ENCODE measurements at places on chromosomes 13 and 19.
A peak's percentile ranks its signal among the peaks of the same experiment; 100 is the strongest.

DNA sequence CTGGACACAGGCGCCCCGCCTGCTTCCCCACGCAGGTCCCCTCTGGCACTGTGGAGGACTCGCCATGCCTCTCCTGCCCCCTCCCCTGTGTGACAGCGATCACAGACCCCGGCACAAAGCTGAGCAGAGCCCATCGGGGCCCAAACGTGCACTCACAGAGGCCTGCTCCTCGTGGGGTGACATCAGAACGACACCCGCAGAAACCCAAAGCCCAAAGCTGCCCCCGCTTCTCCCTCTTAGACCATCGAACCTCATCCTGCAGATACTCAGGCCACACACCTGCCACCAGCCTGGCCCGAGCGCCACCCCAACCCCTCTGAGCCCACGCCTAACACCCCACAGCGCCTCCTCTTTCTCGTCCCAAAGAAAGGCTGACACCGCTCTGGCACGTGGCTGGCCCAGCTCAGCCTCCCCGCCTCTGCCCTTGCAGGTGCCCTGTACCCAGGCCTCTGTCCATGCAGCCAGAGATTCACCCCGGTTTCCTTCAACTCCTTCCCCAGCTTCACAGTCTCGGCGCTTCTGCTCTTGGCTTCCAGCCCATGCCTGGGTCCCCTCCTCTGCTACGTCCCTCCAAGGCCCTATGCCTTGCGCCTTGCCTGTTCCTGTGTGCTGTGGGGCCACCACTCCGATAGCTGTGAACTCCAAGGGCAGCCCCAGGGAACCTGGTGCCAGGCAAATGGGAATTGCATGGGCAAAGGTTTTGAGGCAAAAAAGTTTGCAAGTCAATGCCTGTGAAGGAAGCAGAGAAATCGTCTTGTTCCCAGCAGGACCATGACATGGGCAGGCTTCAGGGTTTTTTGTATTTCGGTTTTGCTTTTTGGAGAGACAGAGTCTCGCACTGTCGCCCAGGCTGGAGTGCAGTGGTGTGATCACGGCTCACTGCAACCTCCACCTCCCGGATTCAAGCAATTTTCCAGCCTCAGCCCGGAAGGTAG is 831 bp upstream of the CBARP start:
- DNase-seq = no peak

DNA sequence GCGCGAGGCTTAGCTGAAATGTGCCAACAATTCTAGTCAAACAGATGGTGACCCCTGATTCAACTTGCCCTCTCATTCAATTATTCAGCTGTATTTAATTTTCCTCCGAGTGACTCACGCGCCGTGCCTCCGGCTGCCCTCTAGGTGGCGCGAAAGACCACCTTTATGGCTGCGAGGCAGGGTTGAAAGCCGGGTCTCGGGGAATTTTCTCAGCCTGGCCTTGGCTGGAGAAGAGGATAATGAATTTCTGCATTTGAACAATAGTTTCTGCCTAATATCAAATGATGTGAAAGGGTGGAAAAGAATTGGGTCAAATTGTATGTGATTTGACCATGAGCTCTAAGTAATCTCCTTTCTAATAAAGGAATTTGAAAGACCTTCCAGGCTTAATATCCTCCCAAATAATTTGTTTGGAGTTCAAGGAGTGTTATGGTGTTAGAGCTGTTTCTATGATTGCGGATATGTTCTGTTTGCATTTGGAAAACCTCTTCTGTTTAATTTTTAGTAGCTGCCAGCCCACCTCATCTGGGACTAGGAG is 310.9 kb downstream of the ZNF536 start:
- DNase-seq = peak; percentile 19

GRCh38 chr13:28498481-28499115 is 3.7 kb upstream of the FLT1 start:
- no peak for DNase-seq

DNA sequence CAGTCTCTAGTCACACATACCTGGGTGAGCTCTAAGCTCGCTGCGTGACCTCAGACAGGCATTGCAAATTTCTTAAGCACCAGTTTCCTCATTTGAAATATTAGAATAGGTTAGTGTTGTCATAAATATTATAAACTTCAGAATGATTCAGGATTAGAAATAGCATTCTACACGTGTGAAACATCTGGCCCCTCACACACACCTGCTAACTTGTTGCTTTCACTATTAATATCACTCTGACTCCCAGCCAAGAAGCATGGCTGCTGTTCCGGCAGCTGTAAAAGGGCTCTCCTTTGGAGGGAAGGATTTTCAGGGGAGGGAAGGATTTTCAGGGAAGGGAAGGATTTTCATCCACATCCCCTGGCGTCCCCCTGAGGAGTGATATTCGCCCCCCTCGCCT is 161.3 kb upstream of the GPR12 start:
- DNase-seq = no peak

DNA sequence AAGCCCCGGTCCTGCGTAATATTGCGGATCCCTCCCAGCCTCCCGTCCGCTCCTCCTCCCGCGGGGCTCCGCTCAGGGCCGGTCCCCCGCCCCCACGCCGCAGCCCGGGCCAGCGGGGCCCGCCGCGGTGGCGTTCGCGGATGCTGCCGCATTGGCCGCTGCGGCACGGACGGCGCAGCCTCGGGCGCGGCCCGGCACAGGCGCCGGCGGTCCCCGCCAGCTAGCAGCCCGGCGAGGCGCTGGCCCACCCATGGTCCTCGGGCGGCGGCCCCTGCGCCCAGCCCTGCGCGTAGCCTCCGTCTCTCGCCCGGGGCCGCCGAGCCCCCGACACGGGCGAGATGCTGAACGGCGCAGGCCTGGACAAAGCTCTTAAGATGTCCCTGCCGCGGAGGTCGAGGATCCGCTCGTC is at the start of gene ATP8A2:
Gene ATP8A2 (plus strand): TSS at position 100 of the 409 bp plus-strand sequence. CDS start 239 bp downstream, at position 339.
- no peak for DNase-seq
